ENCODE measurements at places on chromosomes 3 and 15.

DNA sequence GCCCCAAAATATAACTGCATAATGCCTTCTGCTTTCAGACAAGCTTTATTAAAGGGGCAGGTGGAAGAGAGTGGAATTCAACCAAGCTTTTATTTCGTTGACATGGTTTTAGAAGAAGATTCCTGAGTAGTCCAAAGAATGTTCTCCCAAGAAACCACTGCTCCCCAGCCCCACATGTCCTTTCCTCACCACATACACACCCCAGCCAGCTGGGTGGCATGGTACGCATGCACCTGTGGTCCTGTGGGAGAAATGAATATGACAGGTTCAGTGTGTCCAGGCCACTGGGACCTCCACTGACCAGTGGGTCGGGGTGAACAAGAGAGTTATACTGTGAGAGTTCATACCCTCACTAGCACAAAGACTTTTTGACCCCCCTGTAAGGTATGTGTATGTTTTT is 30.2 kb downstream of the ARID3B start:
- no peak for DNase-seq

DNA sequence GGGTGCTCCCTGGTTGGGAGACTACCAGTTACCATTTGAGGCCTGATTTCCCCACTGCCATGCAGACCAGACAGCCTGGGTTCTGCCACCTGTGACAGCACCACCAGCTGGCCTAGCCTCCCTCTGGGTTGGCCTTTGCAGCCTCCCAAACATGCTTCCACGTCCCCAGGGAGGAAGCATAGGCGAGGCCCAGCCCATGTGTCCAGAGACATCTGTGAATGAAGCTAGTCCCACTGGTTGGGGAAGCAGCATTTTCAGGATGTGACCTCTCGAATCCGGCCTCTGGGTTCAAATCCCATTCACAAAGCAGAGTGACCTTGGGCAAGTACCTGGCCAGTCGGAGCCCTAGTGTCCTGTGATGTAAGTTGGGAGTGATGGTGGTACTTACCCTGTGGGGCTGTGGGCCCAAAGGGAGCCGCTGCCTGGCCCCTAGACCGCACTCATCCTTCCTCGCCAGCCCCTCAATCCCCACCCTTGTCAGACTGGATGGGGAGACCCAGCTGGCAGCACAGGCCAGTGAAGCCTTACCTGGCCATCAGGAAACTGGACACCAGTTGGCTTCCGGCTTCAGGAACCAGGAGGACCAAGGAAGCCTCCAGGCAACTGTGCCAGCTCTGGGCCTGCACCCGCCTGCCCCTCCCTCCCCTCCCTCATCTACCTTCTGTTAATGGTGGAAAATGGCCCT is 6.0 kb downstream of the KLF15 start:
- DNase-seq: no peak

DNA sequence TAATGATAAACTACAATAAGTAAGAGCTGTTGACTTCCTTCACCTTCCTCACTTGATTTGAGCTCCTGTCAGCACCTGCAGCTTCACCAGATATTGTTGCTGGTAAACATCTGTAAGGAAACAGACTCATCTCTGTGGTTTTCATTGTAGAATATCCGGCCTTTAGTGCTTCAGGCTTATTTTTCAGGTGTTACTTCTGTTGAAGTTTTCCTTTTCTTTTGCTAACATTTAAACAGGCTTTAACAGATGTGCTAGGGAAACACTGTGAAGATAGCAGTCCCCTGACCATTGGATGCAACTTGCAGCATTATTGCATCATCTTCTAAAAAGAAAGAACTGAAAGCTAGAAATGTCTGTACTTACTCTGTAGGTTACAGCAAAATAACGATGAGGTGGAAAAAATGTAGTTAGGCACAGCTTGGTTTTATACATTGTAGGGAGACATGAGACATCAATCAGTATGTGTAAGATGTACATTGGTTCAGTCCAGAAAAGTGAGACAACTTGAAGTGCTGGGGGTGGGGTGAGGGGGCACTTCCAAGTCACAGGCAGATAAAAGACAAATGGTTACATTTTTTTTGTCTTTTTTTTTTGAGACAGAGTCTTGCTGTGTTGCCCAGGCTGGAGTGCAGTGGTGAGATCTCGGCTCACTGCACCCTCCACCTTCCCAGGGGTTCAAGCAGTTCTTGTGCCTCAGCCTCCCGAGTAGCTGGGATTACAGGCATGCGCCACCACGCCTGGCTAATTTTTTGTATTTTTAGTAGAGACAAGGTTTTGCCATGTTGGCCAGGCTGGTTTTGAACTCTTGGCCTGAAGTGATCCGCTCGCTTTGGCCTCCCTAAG is 10.2 kb downstream of the EDEM1 start:
- DNase-seq: peak; percentile 52

DNA sequence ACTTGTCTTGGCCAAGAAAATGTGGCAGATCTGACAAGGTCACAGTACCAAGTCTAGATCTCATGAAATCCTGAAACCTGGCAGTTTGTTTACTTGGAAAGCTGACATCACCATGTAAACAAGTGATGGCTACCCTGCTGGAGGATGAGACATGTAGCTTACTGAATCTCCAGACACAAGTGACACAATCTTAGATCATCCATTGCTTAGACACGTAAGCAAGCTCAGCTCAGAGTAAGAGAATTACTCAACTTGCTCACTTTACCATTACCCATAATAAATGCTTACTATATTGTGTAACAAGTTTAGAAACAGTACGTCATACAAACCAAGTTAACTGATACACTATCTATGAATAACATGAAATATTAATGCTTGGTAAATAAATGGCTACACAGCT is 263.8 kb downstream of the TBC1D5 start:
- no peak for DNase-seq

- no peak for DNase-seq
Observed at GRCh38 chr3:72242326-72242725, 457.4 kb upstream of the PROK2 start.

DNA sequence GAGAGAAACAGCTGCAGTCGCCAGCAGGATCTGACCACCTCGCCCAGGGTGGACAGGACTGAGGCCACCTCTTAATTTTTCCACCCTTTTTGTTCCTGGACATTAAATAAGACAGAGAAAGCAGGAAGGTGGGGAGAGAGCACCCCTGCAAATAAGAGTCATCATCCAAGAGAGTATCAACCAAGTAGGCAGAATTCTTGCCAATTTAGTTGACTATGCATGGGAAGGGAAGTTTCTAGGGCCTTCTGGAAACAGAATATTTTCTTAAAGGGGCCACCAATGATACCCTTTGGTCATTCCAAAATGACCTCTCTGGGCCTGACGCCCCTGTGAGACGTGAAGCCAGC is 136.2 kb downstream of the TJP1 start:
- DNase-seq: no peak

DNA sequence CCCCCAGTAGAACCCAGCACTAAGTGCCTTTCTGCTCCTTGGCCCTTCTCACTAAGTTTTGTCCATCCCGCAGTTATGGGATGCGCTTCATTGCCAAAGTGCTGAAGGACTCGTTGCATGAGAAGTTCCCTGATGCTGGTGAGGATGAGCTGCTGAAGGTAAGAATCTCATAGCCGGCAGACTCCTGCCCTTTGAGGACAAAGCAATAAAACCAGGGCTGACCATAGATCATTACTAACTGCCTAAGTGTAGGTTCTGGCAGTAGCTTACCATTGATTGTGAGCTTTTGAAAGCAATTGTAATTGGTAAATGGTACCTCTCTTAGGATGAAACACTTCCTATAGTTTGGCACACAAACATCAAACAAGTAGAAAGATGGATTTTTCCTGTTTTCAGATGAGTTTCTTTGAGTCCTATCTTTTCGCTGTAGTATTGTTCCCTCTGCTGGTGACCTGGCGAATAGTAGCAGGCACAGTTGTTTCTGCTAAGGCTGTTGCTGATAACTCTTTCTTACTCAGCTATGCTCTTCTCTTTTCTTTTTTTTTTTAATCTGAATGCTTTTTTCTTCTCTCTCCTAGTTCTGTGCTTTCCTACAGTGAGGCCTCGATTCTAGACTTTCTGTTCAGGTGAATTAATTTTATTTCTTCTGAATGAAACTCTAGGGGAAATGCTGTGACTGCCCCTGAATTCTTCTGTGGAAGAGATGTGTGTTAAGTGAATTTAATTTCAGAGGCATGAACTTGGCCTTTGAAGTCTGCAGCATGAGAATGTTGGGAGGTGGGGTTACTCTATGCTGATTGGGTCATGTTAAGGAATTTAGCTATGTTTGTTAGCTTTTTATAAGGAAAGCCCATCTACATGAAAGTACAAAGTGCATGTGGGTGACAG is 47.4 kb upstream of the CRTC3 start:
- DNase-seq: peak; percentile 23

DNA sequence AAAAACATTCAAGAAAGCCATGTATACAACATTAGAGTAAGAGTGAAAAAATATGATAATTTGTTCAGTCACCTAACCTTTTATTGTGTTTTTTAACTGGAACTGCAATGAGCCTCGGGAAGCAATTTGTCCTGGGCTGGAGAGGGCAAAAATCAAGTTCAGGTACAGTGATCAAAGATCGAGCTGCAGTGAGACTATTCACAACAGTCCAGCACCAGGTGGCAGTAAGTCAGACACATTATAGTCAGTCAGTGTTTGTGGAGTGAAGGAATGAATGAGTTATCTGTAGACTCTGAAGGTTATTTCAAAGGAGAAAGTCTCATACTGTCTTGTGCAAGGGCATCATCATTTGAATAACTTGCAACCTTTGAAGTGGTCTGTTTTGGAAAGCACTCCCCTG is 116.6 kb downstream of the CHDH start:
- no peak for DNase-seq

GRCh38 chr3:177234121-177234520 is 36.8 kb upstream of the TBL1XR1 start:
- no peak for DNase-seq

- no peak for DNase-seq
Observed at GRCh38 chr3:125054062-125054448, 1.7 kb downstream of the HEG1 start.

- peak; percentile 9 for DNase-seq
Observed at GRCh38 chr3:109050591-109051167, 67.3 kb downstream of the MORC1 start.

- no peak for DNase-seq
Observed at GRCh38 chr3:95235916-95236315, 1173.1 kb downstream of the NSUN3 start.

DNA sequence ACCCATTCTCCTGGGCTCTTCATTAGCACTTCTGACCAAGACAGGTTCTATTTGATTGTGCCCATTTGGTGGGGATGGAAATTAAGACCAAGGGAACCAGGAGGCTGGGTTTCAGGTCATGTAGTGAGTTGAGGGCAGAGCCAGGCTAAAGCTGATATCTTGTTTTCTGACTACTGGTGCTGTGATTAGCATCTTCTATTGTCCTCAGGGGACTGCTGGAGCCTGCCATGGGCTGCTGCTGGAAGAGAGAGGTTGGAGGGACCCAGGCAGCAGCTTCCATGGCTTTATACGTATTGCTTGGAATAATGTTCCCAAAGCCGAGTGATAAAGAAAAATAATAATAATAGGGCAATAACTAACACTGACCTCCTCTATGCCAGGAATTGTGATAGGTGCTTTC is 211.4 kb upstream of the ROPN1 start:
- no peak for DNase-seq

DNA sequence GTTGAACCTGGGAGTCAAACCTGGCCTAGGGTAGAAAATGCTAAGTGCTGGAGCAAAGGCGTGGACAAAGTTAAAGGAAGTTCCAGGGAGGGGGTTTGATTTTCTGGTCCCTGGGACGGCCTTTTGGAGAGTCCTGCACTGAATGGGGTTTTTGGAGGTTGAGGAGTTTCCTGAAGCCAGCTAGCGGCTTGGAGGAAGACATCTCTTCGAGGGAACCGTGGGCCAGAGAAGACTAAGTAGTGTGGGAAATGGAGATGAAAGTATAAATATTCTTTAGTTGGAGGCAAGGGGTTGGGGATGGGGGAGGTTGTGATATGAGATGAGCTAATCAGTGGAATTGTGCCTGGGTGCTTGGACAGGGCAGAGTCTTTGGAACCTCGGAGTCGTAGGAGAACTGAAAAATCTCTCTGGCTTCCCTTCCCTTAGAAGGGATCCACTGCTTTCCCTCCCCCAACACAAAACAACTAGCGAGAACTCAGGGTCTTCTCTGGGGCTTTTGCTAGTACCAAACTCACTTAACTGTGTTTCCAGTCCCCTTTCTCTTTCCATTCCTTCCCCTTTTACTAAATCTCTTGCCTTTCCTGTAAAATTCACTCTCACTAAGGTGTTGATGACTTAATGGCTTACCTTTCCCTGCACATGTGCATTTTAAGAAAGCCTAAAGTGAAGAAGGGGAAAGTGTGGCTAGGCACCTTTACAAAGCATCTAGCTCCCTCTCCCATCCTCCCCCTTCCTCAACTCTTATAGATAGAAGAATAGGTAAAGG is 1.0 kb downstream of the LPP start:
- no peak for DNase-seq

DNA sequence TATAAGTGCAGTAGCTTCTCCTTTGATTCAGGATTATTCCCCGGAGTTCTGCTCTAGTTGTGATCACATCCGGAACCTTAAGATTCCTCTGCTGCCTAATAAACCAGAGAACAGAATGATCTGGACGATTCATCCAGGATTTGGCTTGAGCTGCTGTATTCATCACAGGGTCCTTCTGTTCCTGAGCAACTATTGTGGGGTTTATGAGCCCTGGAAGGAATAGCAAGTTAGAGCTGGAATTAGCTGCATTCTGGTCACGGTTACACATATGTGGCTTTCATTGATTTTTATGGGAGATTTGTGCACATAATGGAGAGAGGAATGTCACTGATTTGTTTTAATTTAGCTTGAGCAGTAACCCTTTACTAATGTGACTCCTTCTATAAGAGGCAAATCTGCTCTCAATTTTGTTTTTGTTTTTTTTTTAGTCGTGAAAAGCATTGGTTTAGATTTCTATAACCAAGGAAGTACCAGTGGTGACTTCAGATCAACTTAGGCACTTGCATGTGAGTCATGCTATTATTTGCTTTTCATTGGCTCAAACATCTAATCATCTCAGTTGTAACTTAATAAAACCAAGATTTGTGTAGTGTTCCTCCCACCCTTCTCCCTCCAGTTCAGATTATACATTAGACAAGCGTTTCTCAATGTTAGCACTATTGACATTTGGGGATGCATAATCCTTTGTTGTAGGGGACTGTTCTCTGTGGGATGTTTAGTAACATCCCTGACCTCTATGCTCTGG is 148.5 kb downstream of the OTOL1 start:
- no peak for DNase-seq

DNA sequence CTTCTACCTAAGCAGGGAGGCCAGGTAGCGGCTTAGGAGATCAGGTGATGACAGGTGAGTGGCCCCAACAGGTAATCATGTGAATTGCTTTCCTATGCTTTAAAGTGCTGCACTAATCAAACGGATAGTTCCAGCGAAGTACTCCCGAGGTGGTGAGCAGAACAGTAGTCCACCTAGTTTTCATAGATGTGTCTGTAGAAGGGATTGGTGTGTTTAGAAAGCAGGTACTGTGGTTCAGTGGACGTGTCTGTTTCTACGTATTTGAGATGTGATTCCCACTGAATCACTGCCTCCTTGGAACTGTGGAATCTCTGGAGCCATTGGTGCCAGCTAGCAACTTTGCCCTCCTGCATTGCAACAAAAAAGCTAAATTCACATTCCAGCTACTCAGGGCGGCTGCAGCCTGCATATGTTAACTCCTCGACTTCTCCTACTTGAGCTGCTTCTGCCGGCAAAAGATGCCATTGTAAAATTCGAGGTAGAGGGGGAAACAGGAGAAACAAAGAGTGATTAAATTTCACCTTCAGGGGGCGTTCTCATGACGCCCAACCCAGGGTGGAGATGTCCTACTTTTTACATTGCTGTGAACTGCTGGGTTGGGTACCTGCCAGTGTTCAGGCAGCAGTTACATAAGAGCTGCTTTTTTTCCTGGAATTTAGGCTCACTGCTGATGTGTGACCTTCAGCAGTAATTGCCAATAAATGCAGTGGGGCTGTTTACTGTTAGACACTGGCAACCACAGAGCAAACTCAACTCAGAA is 227.3 kb downstream of the ITPR1 start:
- DNase-seq: no peak

- DNase-seq: no peak
Observed at GRCh38 chr3:157042226-157042625, 117.7 kb downstream of the CCNL1 start.
